ENCODE measurements at places on chromosomes 11 and 22.

GRCh38 chr22:48432781-48433518 is 1394.7 kb downstream of the BRD1 start:
- DNase-seq = no peak

DNA sequence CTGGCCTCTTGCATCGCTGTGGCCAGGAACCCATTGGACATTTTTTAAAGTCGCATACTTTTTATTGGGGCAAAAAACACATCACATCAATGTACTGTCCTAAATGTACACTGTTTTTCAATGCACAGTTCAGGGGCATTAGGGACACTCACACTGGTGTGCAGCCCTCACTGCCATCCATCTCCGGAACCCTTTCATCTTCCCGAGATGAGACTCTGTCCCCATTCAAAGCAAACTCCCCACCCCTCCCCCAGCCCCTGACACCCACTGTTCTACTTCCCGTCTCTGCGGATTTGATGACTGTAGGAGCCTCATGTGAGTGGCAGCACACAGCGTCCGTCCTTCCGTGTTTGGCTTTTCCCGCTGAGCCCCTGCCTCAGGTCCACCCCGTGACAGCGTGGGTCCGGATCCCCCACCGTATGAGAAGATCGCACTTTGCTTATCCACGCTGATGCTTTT is 41.8 kb upstream of the TH start:
- peak; percentile 60 for DNase-seq

GRCh38 chr11:64086258-64087123 is 50.8 kb downstream of the FLRT1 start:
- DNase-seq = no peak

DNA sequence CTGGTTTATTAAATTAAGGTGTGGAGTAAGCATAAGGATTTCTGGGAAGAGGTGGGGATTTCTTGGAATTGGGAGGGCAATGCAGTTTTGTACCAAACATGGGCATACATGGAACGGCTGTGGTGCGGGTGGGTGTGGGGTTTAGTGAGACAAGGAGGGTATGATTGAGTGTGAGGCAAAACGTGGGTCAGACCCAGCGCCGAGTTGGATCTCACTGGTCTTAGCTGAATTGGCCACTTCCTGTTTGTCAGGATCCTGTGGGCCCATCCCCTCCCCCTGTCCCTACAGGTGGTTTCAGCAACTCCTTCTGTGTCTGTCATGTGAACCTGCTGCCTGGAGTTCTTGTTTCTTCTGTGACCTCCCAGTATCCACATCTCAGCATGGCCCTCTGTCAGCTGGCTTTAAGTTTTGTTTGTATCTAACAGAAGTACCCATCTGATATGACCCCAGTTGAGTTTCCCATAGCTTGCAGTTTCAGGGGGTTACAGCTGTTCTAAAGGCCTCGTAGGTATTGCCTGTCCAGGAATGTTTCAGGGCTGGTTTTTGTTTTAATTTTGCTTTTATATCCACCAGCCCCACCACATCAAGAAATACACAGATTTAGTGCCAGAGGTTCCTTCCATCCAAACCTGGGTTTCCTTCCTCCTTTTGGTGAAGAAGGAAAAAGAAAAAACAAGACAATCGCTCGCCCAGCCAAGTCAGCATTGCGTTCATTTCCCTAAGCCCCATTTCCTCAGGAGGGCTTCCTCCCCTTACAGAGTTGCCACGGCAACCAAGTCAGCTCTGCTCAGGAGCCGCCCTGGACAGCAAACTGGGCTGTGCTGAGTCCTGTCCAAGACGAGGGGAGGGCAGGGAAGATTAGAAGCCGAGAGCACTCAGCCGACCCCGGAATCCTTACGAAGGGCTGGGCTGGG is 6.0 kb downstream of the APOL1 start:
- peak; percentile 75 for DNase-seq

GRCh38 chr11:17385926-17386325 is 2.5 kb downstream of the KCNJ11 start:
- DNase-seq = no peak

- DNase-seq = peak; percentile 96
Observed at GRCh38 chr22:37538590-37539357, 19.6 kb upstream of the CARD10 start.
